ENCODE measurements at places on chromosomes 11 and 22.
A peak's percentile ranks its signal among the peaks of the same experiment; 100 is the strongest.

DNA sequence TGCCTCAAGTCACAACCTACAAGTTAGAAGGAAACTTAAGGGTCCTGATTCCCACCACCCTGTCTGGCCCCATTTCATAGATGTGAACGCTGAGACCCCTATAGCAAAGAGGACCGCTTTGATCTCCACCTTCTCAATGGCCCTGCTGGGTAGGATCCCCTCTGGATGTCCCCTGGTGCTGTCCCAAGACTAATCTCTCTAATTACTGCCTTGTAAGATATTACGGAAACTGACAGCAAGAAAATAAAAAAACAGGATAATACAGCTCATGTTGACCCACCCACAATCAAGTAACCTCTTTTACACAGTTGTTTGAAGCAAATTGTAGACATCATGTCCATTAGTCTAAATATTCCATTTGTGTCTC, 20.9 kb downstream of the IGLL5 start:
- no peak for DNase-seq

- DNase-seq, result no peak
Observed at GRCh38 chr11:10716543-10717259, 23.1 kb upstream of the IRAG1 start.

DNA sequence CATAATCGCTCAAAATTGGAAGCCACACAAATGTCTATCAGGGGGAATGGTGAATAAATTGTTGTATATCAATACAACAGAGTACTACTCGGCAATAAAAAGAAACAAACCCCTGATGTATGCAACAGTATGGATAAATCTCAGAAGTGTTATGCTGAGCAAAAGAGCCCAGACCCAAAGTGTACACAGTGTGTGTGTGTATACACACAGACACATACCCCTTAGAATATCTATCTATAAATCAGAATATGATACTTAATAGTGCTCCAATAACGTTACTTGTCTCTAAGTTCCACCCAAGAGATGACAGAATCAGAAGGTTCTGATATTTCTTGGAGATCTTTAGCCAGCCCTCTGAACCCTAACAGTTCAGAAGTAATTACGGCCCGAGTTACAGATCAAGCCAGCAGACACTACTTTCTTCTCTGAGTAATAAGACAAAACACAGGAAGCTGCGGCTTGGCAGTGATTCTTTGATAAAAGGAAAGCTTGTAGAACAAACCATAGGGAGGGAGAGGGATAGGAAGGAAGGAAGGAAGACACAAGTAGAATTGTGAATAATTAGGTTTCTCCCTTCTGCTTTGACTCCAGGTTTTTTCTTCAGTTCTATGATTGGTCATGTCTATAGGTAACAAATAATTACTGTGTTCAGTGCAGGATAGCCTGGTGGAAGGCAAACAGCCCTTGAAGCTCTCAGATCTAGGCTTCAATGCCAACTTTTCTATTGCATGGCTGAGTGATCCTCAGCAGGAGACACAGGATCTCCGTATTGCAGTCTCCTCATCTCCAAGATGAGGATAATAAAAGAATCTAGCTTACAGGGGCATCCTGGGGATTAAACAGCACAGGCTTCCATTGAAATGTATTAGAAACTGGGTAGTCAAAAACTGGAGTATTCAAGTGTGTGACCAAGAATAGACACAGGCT, 75.6 kb upstream of the TEAD1 start:
- DNase-seq, result no peak

DNA sequence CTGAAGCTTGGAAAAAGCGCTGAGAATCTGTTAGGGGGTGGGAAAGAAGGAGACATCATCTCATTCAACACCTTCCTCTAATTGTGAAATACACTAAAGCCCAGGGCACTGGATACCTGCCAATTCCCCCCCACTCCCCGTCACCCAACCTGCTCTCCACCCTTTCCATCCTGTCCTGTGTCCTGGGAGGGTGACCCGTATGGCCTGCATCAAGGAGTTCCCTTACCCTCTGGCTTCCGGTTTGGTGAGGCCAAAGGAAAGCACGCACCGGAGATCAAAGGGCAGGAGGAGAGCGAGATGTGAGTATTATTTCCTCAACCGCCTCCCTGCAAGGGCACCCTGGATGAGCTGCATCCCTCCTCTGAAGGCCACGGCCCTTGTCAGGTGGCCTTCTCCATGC, 65.0 kb upstream of the PTPRJ start:
- DNase-seq, result no peak

- DNase-seq, result no peak
Observed at GRCh38 chr22:38072322-38073149, 11.4 kb downstream of the SLC16A8 start.

DNA sequence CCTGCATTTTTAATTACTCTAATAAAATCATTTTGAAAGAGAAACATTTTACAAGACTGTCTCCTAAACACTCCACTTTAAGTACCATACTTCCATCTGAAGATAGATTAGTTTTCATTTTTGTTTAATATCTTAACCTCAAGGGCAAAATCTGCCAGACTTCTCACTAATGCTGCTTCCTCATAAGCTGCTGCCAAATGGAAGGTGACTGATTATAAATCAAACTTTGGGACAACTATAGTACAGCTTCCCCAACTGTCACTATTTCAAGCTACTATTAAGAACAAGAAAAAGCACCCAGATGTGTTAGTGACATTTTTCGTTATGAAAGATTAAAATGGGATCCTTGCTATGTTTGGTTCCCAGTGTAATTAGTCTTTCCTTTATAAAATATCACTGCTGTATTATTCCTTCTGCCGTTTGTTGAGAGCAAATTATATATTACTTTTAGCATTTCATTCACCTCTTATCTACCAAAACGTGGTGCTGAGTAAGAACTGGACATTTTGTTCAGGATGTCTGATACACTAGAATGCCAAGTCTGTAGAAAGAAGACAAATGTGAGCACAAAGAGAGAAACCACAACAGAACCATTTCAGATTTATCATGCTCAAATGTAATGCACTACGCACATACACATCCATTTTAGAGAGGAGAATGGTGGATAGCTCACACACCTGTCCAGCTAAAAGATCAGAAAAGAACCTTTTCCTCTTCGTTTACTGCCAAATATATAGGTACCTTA, 312.2 kb upstream of the C11orf87 start:
- DNase-seq, result no peak

DNA sequence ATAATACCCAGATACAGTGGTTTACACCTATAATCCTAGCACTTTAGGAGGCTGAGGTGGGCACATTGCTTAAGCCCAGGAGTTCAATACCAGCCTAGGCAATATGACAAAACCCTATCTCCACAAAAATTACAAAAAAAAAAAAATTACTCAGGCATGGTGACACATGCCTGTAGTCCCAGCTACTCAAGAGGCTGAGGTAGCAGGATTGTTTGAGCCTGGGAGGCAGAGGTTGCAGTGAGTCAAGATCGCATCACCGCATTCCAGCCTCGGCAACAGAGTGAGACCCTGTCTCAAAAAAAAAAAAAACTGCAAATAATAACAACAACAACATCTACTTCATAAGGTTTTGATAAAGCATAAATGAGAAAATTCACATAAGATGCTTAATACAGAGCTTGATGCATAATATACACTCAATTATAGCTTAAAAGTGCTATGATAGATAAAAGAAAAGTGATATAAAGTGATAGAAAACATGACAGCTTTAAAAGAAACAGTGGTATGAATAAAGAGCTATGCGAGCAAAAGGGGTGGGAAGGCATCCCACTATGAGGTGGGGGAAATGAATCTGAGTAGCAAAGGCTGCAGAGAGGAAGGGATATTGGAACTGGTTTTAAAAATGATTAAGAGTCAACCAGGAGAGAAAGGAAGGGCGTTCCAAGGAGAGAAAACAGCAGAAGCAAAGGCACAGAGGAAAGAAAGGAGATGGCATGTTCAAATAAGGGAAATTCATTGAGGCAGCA, 197.6 kb downstream of the KIF18A start:
- no peak for DNase-seq

- DNase-seq, result peak; percentile 32
Observed at GRCh38 chr11:77113382-77114088, 10.9 kb downstream of the OMP start.

- DNase-seq, result no peak
Observed at GRCh38 chr11:35907648-35908431, 36.0 kb upstream of the LDLRAD3 start.

GRCh38 chr11:1858576-1858975, 5.7 kb downstream of the LSP1 start:
- DNase-seq, result no peak

DNA sequence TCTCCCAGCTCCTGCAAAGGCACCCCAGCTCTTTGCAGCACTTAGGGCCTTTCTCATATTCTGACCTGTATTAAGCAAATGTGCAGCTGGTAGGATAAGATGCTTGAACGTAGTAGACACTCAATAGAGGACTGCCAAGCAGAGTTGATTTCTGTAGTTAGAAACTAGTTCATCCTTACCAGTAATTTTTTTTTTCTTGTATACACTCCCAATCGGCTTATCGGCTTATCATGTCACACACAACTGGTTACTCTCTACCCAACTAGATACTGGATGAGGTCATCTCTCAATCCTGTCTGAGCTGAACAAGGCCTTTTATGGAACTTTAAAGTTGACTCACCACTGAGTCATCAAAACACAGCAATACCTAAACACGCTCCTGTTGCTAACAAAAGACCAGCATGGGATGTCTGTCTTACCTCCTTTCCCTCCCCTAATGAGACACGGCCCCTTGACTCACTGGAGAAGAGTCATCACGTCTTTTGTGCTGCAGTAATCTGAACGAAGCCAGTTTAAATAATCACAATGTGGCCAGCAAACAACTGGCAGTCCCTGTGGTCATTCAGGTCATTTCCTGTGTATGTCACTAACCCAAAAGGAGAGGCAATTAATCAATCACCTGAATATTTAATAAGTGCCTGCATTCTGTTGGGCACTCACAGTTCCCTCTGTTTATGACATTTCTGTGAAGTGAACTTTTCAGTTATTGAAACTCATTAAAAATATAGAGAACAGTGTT, 7.5 kb upstream of the WEE1 start:
- DNase-seq, result peak; percentile 64

Measured in NCI-H2081 (cell line).